ENCODE measurements at places on chromosomes 1 and 21.

DNA sequence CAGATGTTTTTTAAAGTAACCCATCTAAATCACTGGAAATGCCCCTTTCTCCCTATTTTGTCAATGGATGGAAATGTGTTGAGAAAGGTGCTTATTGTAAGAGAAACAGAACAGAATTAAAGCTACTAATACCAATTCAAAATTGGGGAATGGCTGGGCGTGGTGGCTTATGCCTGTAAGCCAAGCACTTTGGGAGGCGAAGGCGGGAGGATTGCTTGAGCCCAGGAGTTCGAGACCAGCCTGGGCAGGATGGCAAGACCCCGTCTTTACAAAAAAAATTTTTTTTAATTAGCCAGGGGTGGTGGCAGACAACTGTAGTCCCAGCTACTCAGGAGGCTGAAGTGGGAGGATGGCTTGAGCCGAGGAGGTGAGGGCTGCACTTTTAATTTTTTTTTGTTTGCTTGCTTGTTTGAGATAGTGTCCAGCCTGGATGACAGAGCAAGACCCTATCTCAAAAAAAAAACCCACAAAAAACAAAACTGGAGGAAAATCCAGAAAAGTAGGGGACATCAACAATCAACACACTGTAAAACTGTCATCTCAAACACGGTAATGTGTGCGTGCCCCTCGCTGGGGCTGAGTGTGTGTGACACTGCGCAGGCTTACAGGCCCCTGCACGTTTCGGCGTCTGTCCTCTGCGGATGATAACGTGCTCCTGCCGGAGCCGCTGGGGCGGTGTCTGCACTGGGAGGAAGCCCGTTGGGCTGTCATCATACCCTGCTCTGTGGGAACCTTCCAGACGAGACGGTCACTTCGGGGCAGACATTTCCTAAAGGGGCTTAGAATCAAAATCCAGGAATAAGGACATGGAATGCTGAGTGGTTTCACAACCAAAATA is 11.6 kb upstream of the POFUT2 start:
- DNase-seq: no peak

GRCh38 chr1:154170547-154171222 is 15.8 kb upstream of the NUP210L start:
- no peak for DNase-seq

DNA sequence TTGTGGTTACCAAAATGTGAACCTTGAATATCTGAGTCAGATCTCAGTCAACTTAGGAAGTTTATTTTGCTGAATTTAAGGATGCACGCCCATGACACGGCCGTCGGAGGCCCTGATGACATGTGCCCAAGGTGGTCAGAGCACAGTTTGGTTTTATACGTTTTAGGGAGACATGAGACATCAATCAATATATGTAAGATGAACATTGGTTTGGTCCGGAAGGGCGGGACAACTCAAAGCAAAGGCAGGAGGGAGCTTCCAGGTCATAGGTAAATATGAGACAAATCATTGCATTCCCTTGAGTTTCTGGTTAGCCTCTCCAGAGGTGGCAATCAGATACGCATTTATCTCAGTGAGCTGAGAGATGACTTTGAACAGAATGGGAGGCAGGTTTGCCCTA is 1.0 kb upstream of the PRMT2 start:
- DNase-seq: no peak

DNA sequence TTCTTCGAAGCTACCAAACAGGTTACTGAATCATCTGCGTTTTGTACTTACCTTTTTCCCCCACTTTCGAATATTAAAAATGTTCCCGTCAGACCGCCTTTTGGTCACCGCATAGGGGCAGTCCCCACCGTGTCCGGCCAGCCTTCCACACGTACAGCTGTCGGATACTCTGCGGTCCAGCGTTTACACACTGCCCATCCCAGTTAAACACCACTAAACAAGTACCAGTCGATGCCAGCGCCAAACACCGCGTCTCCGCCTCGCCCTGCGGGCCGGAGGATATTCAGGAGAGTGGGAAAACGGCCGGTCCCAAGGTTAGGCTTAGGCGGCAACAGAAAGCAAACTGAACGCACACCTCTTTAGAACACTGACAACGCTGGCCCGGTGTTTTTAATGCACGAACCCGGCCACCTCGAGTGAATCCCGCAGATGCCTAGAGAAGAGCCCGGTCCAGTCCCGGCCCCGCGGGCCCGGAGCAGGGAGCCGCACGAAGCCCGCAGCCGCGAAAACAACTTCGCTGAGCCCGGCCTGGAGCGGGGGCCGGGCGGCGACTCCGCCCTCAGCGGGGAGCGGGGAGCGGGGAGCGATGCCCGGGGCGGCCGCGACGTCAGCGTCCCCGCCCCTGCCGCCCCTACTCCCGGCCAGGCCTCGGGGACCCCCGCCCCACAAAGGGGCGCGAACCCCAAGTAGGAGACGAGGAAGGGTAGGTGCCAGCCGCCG is 730 bp upstream of the PHF13 start:
- DNase-seq: no peak

GRCh38 chr1:93749894-93750301 is 68.3 kb upstream of the BCAR3 start:
- no peak for DNase-seq

- DNase-seq: no peak
Measured at GRCh38 chr1:109764561-109765482, 1.1 kb upstream of the EPS8L3 start.

DNA sequence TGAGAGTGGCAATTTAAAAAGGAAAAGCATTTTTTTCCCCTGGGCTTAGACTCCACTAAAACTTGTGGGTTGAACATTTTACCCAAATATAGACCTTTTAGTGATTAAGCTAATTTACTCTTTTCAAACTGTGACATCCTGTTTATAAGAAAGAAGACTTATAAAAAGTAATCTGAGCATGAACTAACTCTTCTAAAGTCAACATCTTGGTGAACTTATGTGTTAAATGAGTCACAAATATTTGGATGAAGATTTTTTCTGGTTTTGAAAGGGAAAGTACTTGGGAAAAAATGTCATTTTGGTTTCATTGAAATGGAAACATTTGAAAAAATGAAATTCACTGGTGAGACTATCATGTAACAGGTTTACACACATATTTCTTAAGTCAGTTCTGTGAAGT is 109.8 kb downstream of the KCNK2 start:
- no peak for DNase-seq

- DNase-seq: no peak
Measured at GRCh38 chr1:201493757-201494617, 12.9 kb downstream of the CSRP1 start.

GRCh38 chr1:70220015-70220414 is 1.2 kb upstream of the SRSF11 start:
- DNase-seq: no peak

DNA sequence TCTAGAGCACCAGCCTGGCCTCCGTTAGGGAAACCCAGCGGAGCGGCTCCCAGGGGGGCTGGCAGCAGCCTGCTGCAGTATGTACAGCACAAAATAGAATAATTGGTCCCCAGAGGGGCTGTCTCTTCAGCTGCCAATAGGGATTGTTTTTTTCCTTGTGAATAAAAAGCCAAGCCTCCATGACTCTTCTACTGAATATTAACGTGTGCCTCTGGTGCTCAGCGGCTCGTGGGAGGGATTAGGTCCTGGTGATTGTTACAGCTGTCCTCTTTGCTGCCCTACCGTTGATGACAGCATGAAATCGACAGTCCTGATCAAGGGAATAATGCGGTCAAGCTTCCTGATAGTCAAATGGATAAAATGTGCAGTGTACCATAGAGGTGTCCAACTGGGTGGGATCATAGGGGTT is 190.7 kb upstream of the RUNX1 start:
- DNase-seq: no peak
